Right atrium auricular region (tissue), 2 donors: ENCODE measurements at places on chromosomes 7 and 10.

GRCh38 chr7:85025312-85025756, 161.5 kb downstream of the SEMA3D start:
- DNase-seq = no peak

GRCh38 chr7:143041346-143041745, 10.8 kb upstream of the OR6V1 start:
- DNase-seq = no peak

GRCh38 chr10:110684800-110685446, 40.8 kb downstream of the RBM20 start:
- no peak for DNase-seq

GRCh38 chr7:27925573-27926201, 185.7 kb downstream of the TAX1BP1 start:
- no peak for DNase-seq

GRCh38 chr10:102235598-102235920, 5.8 kb downstream of the PITX3 start:
- no peak for DNase-seq

DNA sequence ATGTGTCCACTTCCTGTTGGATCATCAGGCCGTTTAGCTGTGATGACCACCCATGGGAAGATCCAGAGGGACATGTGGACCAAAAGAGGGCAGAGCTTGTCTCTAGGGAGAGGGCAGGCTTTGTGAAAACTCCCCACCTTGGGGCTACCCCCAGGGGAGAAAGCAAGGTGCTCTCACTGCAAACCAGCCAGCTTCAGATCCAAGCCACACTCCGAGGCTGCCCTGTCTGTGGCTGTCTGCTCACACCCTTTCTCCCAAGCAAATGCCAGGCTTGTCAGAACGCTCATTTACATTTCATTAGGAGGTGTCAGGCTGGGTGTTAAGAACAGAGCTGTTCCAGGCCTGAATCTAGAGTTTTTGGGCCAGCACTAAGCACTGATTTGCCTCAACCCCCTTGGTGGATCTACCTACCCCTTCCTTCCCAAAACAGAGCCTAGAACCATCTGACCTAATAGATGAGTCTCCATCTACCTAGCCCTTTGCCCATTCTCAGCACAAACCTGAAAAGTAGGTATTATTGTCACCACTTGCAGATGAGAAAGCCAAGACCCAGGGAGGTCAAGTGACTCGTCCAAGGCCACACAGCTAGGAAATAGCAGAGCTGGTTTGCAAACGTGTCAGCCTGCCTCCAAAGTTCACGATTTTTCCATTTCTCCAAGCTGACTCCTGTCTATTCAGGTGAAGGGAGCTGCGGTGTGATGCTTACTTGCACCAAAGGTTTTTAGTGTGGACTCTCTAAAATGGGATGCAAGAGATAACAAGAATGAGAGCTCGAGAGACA, 130.9 kb downstream of the EMX2 start:
- no peak for DNase-seq

DNA sequence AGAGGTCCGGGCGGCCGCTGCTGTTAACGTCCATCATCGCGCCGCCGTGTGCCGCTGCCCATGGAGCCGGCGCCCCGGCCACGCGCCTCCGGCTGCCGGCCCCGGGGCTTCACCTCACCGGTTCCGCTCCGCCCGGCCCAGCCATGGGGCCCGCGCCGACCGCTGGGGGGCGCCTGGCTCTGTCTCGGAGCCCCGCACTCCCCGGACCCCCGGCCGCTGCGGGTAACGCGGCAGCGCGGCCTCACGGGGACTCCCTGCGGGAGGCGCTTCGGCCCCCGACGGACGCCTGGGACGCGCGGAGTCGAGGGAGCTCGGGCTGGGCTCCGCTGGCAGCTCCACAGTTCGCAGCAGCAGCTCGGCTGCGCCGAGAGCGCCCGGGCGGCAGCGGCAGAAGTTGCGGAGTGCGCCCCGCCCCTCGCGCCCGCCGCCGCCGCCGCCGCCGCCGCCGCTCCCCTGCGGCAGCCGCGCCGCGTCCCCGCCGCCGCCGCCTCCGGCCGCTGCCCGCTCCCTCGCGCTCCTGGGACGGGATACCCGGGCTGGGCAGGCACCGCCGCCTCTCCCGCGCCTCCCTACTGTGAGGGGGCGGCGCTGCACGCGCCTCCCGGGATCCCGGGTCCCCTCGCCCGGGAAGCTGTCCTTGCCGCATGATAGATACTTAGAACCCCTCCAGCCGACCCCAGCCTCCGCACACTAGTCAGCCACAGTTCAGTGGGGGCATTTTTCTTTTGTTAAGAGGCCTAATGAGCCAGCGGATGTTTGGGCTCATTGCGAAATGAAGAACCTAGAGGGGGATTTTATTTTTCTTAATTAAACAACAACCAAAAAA, at the start of gene HTR7:
HTR7 (minus strand) TSS at position 405 of the 826 bp plus-strand sequence; CDS start at position 37, 368 bp downstream.
- no peak for DNase-seq

DNA sequence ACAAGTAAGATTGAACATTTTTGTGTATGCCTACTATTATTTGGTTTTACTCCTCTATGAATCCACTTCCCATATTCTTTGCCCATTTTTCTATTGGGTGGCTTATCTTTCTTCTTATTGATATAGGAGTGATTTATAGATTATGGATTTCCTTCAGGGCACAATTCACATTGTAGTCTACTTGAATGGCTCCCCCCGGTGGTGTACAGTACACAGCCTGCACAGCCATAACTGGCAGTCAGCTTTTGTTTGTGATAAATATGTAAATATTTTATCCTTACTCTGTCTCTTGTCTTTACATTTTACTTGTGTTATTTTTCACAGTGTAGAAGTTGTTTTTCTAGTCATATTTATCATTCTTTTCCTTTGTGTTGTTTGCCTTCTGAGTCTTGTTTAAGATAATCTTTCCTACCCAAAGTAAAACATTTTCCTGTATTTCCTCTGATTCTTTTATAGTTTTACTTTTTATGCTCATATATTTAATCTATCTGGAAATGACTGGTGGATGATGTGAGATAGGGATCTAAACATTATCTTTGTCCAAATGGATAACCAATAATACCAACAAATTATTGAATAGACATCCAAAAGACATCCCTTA, 23.9 kb upstream of the CALD1 start:
- no peak for DNase-seq

DNA sequence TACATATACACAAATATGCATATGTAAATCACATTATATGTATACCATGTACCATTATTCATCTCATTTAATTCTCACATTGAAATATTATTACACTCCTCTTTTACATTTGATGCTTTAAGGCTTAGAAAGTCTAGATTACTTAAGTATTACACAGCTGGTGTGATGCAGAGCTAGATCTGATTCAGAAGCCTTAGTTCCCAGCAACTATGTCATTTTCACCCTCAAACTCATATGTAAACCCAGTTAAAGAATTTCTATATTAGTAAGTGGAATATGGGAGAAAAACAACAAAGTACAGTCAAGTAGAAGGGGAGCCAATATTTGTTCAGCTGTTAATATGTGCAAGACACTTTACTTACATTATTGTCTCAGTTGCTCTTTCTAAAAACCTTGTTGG, 74.3 kb upstream of the CSTF2T start:
- no peak for DNase-seq

GRCh38 chr10:122617476-122618270, 57.1 kb downstream of the DMBT1 start:
- no peak for DNase-seq

DNA sequence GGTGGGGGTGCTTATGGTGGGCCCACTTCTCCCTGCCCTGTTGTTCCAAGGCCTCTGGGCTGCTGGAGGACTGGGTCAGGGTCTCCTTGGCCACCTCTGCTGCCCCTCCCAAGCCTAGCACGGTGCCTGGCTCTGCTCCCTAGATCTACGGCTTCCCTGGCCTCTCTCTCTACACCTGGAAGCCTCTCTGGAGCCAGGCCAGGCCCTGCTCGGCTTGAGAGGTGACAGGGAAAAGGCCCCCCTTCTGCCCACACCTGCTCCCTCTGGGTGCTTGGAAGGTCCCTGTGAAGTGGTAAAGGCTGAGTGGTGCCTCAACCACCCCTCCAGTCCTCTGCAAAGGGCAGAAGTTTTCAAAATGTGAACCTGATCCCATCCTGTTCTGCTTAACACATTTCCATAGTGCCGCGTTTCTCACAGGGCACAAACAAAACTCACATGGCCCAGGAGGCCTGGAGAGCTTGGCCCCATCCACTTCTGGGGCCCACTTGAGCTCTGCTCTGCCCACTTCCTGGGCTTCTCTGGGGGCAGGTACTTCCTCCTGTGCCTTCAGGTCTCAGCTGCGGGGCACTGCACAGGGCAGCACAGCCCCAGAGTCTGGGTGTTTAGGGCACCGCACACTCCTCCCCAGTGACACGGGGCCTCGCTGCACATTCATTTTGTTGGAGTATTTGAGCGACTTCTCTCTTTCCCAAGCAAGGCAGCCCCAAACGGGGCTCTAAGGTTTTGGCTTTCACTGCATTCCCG, 169.9 kb downstream of the PIP4K2A start:
- DNase-seq = no peak

DNA sequence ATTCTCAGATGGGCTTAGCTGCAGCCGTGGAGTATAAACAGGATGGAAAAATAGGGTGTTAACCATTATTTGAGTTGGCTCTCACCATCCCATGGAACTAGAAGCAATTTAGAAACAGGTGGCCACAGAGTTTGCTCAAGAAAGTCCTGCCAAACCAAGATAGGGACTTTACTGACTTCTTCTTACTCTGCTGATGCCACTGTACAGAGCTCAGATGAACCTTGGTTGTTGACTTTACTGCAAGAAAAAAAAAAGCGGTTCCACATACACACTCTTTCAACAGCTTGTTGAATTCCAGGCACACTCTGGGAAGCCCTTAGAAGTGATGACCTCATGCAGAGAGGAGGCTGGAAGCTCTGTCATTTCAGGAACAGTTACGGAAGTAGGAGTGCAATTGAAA, 753.4 kb downstream of the NRG3 start:
- no peak for DNase-seq

DNA sequence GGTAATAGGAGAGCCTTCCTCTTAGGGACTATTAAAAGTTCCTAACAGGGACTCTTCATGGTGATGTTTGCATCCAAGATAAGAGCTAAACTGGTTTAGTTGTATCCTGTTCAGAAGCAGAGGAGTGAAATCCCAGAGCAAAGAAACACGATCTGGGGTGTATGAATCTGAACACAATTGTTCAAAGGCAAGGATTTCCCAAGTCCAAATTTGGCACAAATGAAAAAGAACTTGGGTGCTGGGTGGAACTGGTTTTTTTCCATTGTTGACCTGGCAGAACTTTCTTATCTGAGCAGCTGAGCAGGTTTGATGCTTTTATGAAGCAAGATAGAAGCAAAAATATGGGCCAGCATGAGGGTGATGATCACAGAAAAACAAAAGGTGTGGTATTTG, 6.0 kb downstream of the AGFG2 start:
- DNase-seq = no peak

GRCh38 chr7:44327981-44328380, 2.6 kb upstream of the CAMK2B start:
- DNase-seq = no peak

DNA sequence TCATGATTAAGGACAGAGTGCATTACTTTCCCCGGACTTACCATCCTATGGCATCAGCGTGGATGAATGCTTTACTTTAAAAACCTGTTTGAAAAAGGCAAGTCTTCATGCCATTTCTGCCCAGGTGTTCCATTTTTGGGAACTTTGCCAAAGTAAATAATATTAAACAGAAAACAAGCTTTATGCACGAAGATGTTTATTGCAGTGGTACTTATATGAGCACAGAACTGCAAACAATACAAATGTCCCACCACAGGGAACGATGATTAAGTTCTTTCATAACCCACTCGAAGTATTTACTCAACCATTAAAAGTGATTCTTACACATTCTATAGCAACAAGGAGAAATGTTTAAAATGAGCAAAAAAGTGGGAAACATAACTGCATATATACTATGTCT, 109.7 kb upstream of the GDF10 start:
- DNase-seq = no peak

- no peak for DNase-seq
Observed at GRCh38 chr7:27995228-27995627, 185.4 kb downstream of the JAZF1 start.

GRCh38 chr7:150404172-150404804, 25.2 kb downstream of the ZNF775 start:
- no peak for DNase-seq

- no peak for DNase-seq
Observed at GRCh38 chr7:48551652-48552051, 372.7 kb upstream of the CDC14C start.

GRCh38 chr10:31999070-31999660, 57.1 kb downstream of the KIF5B start:
- no peak for DNase-seq

DNA sequence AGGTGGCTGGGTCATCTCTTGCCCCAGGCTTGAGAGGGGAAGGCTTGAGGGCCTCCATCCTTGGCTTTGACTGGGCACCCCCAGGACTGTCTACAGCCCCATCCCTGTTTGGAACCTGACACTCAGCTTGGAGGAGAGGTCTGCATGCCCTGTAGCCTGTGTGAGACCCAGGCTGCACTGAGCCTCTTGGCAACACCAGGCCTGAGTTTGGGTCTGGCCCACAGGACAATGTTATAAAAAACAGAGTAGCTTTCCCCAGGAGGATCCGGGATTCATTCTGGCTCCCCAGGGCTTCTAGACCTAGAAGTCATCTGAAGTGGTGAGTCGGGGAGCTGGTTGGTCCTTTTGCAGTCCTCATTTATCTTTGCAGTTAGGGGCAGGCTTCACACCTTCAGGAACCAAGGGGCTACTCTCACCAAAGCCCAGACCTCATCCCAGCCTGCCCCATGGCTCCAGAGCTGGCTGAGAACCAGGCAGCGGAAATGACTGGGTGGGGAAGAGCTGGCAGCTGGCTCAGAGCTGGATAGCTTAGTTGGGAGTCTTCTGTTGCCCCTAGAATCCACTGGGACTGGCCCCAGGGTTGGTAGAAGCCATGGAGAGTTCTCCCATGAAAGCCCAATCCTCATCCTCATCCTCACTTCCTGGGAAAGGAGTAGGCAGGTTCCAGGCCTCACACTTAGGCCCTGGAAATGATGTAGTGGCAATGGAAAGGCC, 68.8 kb downstream of the ADCYAP1R1 start:
- no peak for DNase-seq

DNA sequence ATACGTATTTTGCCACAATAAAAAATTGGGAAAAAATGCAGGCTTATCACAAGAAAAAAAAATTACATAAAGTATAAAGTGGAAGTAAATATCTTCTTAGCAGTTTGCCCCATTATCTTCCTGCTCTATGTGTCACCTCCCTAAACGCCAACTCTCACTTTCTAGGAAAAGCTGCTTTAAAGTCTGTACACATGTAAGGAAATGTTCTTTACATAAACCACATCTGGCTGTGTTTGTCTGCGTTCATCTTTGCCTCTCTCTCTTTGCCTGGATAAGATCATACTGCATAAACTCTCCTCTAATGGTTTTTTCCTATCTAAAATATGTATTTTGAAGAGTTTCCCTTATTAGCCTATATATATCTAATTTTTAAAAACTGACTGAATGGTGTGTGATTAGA, 23.0 kb upstream of the UMAD1 start:
- no peak for DNase-seq

DNA sequence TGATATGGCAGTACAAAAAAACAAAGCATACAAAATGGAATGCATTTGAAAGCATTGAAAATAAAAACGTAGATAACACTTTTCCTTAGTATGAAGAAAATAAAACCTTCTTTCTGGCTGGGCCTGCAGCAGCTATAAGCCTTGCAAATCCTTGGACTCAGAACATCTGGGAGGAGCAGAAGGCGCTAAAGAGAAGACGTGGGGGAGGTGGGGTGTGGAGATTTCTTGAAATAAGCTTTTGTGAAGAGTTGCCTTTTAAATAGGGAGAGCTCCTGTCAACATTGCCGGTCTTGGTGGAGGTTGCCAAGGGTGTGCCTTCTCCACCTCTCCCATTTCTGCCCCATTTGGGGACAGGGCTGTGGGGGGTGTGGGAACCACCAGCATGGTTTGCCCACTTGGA, 128.7 kb downstream of the TMEM178B start:
- no peak for DNase-seq

- DNase-seq = no peak
Observed at GRCh38 chr10:53236941-53237340, 464.4 kb upstream of the MBL2 start.
